Stimulated activated CD4-positive, alpha-beta T cell treated with anti-CD3 and anti-CD28 coated beads, Interleukin-1b, Interleukin-23, amount 100 ng/mL, for 1 hour (primary cell): ENCODE measurements at places on chromosomes 4 and X.
A peak's percentile ranks its signal among the peaks of the same experiment; 100 is the strongest.

DNA sequence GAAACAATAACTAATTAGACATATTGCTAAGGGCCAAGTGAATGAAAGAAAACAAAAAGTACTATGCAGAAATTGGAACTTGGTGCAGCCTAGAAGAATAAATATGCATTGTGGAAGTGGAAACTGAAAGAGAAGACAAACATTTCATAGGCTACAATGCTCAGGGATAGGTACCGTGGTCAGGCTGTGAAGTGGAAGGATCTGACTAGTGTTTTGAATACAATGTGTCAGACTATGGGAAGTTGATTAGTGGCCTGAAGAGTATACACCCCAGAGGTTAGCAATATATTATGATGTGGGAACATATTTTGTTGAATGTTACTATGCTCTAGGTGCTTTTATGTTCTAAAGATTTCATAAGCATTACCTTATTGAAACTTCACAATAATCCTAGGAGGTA is 36.8 kb downstream of the GPRIN3 start:
- no peak for DNase-seq

GRCh38 chrX:22300130-22300529 is 27.4 kb downstream of the CBLL2 start:
- DNase-seq = no peak

- DNase-seq = no peak
These were observed 145.1 kb downstream of the CBR4 start for GRCh38 chr4:168864821-168865541.

DNA sequence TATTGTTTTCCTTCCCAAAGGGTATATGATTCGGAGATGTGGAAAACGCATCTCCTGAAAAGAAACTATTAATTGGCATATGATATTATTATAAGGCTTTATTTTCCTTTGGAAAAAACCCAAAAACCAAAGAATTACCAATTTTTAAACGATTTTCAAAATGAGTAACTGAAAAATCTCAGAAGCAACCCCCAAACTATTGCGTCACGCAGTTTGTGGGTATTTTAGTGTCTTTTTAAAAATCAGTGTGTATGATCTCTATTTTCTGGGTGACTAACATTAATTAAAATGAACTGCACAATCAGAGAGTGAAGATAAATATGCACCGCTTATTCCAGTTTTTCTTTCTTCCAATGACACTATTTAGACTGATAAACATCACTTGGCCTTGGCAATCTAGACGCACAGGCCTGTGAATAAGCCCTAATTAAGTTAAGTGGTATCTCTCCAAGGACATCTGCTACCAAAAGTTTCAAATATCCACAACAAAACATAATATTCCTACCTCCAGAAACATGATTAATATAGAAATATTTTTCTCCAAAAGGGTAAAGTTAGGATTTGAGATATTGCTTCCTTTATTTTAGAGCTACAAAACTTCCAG is 511.5 kb upstream of the FAM241A start:
- DNase-seq = no peak

DNA sequence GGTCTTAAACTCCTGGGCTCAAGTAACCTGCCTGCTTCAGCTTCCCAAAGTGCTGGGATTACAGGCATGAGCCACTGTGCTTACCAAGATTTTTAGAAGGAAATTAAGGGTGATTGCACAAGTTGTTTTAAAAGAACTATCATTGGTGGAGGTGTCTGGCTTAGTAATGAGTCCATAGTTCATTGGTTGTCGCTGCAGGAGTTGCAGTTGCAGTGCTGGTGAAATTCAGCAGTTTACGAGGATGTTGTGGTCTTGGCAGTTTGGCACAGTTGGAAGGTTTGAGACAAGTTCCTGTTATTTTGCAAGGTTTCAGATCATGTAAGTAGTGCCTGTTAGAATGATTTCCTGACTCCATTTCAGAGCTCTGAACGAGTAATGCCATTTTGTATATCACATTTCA is 48.1 kb downstream of the RAB40AL start:
- no peak for DNase-seq

DNA sequence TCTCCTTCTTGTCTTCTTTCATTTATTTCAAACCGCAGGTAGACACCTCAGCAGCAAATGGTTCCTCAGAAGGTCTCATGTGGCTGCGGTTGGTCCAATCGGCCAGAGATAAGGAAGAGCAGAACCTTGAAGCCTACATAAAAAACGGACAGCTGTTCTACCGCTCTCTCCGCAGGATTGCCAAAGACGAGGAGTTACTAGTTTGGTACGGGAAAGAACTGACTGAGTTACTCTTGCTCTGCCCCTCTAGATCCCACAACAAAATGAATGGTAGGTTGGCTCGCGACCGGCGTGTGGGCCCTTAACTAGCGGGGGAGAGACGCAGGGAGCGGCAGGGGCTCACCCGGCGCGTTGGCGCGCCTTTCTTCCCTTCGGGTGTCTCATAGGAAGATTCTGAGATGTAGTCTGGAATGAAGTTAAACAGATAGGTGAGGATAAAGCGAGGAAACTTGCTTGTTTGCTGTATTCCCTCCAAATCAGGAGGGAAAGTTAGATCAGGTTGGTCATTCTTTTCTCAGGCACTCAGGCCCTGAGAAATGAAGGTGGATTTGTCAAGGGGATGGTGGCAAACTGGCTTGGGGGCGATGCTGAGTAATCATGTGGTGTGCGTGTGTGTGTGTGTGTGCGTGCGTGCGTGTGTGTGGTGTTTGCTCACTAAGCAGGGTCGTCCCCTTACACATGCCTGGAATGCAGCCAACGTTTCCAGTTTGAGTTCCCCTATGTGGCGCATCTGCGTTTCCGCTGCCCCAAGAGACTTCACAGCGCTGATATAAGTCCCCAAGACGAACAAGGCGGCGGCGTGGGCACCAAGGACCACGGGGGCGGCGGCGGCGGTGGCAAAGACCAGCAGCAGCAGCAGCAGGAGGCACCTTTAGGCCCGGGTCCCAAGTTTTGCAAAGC is 4.2 kb downstream of the PRDM8 start:
- peak; percentile 51 for DNase-seq

DNA sequence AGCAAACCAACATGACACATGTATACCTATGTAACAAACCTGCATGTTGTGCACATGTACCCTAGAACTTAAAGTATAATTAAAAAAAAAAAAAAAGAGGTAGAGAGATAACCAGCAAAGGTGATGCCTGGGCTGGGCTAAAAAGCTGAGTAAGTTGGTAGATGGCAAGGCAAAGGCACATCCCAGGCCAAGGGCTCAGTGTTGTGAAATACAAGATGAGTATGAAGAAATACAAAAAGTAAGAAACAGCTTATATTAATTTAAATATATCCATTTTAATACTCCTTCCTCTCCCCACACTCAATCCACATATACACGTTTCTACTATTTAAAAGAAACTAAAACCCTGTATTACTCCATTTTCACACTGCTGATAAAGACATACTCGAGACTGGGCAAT is 25.8 kb downstream of the TEC start:
- DNase-seq = no peak

- DNase-seq = no peak
These were observed 22.6 kb downstream of the HOPX start for GRCh38 chr4:56658528-56658927.

- no peak for DNase-seq
These were observed 329.7 kb upstream of the GATB start for GRCh38 chr4:152090543-152090942.

- DNase-seq = no peak
These were observed 170.5 kb downstream of the CDS1 start for GRCh38 chr4:84753321-84753972.

DNA sequence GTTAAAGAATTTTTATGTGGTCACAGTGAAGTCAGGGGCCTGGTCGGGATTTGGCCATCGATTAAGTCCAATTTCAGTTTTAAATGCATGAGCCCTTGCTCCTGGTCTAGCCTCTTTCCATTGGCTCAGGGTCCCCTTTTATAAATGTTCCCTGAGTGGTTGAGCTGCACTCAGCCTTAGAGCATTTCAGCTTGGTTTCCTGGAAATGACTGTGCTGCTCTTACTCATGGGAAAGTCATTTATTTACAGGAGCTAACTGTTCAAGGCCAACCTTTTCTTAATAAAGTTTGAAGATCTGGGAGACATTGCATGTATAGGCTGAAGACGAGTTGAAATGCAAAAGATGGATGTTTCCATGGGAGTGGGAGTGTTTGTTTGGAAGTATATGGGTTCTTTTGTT is 98.8 kb upstream of the CLNK start:
- no peak for DNase-seq

DNA sequence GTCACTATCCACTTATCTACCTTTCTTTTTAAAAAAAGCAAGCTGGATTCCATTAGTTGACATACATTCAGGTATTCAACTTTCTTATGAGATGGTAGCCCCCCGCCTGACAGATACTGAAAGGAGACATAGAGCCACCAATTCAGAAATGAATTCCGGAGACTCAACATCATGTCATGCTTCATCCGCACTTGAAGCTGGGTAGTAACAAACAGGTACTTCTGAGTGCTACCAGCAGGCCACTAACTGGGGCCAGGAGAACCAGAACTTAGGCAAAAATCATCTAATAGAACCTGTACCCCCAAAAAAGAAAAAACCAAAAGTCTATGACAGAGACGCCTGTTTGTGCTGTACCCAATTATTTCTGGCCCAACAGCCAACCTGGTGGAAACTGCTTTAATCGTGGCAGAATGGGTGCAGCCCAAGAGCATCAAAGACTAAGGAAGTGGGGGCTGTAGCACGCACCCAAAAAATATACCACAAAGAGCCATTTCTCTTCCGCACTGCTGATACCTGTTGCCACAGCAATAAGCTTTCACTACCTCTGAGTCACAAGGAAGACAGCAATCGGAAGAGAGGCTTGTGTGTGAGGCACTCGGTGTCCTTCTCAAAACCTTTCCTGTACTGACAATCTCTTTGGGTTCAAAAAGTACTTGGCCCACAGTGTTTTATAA is 84.8 kb downstream of the AFAP1 start:
- peak; percentile 50 for DNase-seq

GRCh38 chr4:172599554-172599953 is 569.1 kb upstream of the GALNT7 start:
- DNase-seq = no peak

GRCh38 chr4:114310296-114310925 is 288.2 kb upstream of the UGT8 start:
- DNase-seq = no peak

- DNase-seq = no peak
These were observed 104.5 kb downstream of the UBE2NL start for GRCh38 chrX:143988356-143988755.

DNA sequence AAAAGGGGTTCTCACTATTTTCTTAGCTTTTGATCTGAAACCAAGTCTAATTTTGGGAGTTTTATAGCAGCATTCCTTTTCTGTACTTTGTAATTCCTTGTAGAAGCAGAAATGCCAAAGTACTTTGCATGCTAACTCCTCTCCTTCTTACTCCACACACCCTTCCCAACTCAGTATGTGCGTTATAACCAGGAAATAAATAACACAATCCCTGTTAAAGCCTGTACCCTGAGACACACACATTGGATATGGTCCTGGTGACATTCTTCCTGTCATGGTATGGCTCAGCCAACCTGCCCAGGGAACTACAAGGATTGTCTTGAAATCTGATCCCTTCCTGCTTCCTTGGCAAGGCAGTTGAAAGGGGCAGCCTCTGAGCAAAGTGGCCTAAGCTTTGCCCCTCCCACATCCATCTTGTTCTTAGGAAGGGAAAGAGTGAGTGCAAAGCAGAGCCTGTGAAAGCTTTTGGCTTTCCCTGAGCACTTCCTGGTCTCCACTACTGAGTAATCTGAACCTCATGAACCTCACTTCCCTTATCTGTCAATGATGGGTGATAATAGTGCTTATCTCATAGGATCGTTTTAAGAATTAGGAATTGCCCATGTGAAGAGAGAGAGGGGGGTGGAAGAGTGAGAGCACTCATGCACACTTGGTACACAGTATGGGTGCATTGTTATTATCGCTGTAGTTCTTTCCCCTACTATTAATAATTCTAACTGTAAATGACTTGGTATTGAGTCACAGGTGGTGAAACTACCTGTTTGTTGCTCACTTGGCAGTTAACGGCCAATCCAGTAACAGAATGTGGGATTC is 109.3 kb downstream of the AFF2 start:
- no peak for DNase-seq

DNA sequence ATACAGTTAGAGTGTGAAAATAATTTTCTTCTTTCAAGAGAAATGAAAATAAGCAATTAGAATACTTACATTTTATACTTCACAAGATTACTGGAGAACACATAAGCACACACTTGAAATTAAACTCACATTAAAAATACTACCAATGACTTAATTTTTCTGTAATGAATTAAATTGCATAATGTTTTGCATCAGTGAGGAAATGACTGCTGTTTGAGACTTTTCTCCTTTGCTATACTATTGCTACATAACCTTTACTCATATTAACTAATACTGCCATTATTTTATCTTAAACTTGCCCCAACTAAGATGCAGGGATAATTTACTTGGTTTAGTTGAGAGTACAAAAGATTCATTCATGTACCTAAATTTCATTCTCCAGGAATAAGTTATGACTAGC is 590.9 kb downstream of the ARAP2 start:
- DNase-seq = no peak

DNA sequence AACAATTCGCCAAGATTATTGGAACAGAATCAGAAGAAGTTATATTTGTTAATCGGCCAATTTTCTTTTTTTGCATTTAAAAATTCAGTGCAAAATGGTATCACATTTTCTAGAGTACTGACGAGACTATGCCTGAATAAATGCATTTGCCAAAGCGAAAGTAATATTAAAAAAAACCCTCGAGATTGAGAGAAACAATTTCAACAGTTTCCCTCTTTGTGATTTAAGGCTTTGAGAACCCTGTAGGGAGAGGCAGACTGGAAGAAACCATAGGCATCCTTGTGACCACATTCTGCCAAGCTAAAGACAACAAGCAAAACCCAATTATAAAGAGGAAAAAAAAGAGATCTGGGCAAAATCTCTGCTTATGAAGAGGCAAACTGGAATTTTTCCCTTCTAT is 218.1 kb upstream of the GK2 start:
- DNase-seq = no peak

DNA sequence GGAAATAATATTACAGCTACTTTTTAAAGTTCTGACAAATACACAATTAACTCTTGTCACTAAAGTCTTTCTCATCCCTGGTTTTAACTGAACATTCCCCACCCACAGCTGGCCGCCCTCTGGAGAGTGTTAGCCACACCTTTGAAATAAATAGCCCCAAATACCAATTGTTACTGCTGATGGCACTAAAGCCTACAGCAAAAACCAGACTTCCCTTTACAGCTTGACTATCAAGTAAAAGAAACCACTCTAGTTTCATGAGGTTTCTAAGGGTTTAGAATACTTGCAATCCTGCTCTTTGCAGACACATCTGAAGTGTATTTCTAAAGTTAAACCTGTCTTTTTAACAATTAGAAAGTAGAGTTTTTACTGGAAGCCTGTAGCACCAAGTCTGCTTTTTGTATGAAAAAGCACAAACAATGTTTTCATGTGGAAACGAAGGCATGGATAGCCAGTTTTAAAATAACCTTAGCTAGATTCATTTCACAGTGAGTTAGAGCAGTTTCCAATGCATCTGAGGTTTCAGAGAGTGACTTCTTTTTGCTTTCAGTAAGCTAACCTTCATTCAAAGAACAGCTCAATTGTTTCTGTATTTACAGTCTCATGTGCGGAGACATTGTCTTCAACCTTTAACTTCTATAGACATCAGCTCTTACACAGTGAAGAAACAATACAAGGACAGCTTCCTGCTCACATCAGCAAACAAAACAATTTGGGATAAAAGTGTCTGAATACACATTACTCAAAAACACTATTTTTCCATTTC is 164.8 kb upstream of the VEGFC start:
- no peak for DNase-seq
